ENCODE measurements at places on chromosomes 5 and 9.
A peak's percentile ranks its signal among the peaks of the same experiment; 100 is the strongest.

DNA sequence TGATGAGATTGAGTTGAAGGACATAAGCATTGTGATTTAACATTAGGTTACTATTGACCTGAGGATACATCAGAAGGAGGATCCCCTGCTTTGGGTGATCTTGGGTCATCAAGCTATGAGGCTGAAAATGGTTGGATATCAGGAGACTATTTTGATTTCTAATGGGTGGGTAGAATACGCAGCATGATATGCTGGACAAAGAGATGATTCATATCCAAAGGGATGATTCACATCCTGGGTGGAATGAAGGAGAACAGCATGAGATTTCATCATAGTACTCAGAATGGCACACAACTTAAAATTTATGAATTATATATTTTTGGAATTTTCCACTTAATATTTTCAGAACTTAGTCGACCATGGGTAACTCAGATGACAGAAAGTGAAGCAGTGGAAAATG is 1759.5 kb upstream of the C9orf72 start:
- DNase-seq: no peak

- DNase-seq: no peak
These were observed 267.9 kb upstream of the PDE4D start for GRCh38 chr5:60161340-60161934.

GRCh38 chr5:130541617-130542221 is 623.3 kb downstream of the HINT1 start:
- DNase-seq: no peak

GRCh38 chr9:108282872-108283271 is 572.9 kb downstream of the ACTL7B start:
- no peak for DNase-seq

DNA sequence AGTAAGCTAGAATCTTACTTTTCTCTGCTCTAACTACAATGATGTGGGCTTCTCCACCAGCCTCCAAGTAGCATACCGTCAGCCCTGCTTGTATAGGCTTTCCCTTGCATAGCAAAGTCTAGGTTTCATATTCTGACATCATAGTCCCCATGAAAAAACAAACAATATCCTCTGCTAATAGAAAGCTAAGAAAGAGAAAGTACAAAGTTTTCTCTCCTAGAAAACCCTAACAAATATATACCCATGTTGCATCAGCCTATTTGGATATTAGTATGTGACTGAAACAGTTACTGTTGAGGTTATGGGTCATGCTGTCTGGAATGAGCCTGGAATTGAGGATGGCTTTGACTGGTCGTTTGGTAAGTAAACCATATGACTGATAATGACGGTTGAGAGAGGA is 1696.0 kb downstream of the MAT2B start:
- DNase-seq: no peak

- peak; percentile 87 for DNase-seq
These were observed 11.8 kb upstream of the CXXC5 start for GRCh38 chr5:139636207-139636792.

DNA sequence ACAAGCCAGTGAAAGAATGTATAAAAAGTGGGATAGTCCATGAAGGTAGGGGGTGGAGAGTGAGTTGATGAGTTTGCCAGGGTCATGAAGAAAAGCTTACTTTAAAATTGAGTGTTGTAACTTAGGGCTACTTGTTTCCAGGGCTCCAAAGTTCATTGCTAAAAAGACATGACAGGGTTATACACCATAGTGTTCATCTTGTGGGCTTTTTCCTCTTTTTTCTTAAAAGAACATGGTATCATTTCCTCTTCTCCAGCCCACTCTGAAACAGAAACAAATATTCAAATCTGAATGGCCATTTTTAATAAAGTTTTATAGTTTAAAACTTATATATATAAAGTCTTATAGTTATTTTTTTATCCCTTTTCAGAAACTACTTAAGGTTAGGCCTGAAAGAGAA is 115.7 kb upstream of the SMC2 start:
- no peak for DNase-seq

- DNase-seq: no peak
These were observed 148.2 kb downstream of the CAAP1 start for GRCh38 chr9:26744191-26744965.

- no peak for DNase-seq
These were observed 26.0 kb downstream of the GABRP start for GRCh38 chr5:170809551-170809950.

DNA sequence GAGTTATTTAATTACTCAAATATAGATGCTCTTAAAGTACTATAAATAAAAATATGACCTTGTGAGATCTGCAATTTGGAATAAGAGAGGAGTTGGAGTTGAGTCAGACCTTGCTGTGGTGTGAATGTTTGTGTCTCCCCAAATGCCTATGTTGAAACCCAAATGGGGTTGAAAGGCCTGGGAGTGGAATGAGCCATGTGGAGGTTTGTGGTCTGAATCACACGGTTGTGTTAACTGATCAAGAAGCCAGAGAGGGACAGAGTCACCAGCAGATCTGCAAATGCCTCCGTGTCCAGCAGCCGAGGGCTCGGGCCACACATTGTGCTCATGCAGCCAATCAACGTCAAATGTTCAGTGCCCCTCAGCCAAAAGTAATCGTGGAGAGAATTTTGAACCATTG is 404.4 kb downstream of the ICE1 start:
- no peak for DNase-seq

GRCh38 chr5:1343931-1344901 is 683 bp downstream of the CLPTM1L start:
- DNase-seq: no peak

Measured in CD4-positive, alpha-beta memory T cell (primary cell).